ENCODE measurements at places on chromosomes 7 and 10. TPM values are rescaled to one million over a fixed set of nuclear protein-coding genes. Genes with fewer than 3 reads are reported as not detected.

GRCh38 chr7:96982586-96982985 lies 22.8 kb upstream of the DLX6 start:
- no peak for DNase-seq

Gene GBX1
- total RNA-seq = not detected

Gene INA
- 4.4 TPM for total RNA-seq

Gene IFIT1
- 33.5 TPM for total RNA-seq

DNA sequence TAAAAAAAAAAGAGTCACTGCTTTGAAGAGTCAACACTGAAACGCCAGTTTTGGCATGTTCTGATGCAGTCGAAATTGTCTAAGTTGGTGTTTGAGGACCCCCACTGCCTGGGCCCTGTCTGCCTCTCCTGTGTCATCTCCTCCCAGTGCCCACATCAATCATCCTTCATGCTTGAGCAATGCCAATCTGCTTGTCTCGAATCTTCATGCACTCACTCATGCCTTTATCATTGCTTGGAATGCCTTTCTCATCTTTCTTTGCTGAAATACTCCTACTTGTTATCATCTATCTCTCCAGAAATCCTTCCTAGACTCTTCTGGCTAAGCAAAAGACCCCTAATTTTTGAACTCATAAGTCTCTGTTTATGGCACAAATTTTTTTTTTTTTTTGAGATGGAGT lies 42.1 kb upstream of the PLPP4 start:
- no peak for DNase-seq

Gene CPA4
- not detected for total RNA-seq

Gene STAMBPL1
- 29.6 TPM for total RNA-seq

Gene SNX13
- 43.8 TPM for total RNA-seq

- DNase-seq = no peak
These were observed 25.7 kb downstream of the PRKAG2 start for GRCh38 chr7:151851145-151851751.

Gene ZPBP
- total RNA-seq = not detected

Gene GRID1
- 4.7 TPM for total RNA-seq

GRCh38 chr7:41536122-41536872 lies 166.6 kb downstream of the INHBA start:
- no peak for DNase-seq

- peak; percentile 59 for DNase-seq
These were observed 6.7 kb downstream of the TCF7L2 start for GRCh38 chr10:112956631-112957350.

DNA sequence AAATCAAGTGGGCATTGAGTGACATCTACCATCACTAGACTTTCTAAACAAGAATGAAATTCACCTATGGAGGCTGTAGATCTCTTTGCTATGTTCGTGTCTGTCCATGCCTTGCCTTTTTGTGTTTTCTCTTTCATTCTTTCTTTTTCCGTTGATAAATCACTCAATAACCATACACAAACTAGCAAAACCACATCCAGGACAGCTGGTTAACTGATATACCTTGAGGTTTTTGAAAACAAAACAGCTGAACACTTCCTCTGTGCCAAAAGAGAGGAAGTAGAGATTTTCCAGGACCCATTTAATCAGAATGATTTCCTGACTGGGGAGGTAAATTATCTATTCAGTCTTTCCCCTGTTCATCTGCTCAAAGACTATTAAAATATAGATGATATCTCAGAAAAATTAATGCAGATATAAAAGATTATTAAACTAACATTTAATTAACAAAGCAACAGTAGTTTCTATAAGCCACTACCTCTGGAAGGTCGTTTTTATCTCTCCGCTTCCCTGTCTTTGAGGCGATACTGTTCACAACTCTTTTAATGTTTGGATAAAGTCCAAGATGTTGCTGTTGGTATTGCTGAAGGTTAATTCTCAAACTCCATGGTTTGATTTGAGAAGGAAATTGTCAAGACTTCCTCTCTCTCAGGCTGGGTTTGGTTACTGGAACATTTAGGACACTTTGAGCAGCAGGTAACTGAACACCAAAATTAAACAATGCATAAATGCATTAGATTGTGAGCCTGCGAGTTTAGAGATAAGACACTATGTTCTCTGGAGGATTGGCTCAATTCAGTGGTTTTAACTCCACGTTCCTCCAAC lies 24.4 kb upstream of the C10orf67 start:
- DNase-seq = no peak

Gene LEP
- not detected for total RNA-seq

DNA sequence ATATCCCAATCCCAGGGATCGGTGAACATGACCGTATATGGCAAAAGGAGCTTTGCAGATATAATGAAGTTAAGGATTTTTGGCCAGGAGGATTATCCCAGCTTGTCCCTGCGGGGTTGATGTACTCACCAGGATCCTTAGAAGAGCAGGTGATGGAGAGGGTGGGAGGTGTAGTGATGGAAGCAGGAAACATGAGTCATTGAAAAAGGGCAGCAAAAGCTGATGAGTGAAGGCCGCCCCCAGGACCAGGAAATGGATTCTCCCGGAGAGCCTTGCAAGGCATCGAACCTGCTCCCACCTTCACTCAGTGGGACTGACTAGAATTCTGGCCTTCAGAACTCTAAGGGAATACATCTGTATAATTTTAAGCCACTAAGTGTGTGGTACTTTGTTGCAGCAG lies 5.2 kb upstream of the NUPR2 start:
- DNase-seq = no peak

GRCh38 chr10:43233601-43234430 lies 33.0 kb downstream of the RASGEF1A start:
- DNase-seq = peak; percentile 24

DNA sequence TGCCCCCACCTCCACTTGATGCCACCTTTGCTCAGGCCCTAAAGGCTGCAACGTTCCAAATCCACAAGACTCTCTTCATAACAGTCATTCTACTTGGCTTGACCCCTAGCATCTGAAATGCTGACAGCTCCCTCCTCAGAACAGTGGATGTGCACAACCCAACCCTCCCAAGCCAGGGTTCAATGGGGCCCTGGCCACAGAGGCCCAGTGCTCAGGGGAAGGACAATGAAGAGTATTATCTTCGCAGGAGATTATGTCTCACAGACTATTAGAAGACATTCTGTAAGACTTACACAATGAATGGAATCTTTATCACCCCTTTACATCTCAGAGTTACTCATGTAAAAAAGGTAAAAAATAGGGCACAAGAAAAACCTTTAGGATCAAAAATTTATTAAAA lies 20.4 kb downstream of the ERCC6 start:
- DNase-seq = no peak

Gene CLCN1
- total RNA-seq = not detected

- no peak for DNase-seq
These were observed 141.2 kb upstream of the ZNF716 start for GRCh38 chr7:57308631-57309408.

Gene TPK1
- total RNA-seq = 7.2 TPM

DNA sequence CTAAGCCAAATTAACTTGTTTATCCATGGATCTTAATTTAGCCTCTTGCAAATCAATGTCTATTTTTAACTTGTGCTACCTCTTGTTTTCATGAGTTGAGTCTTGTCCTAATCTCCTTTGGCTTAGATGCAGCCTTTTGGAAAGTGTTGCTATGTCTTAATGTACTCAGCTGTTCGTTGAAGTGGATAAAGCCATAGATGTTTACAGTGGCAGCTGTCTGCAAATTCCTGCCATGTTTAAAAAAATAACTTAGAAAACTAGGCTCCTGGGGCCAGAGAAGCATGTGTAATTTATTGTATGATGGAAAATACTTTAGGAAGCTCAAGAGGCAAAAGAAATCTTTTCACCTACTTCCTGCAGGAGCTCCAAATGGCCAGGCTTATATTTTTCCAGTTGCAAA lies 253.1 kb upstream of the RHOBTB1 start:
- DNase-seq = no peak

GRCh38 chr10:7354330-7355047 lies 56.3 kb downstream of the SFMBT2 start:
- DNase-seq = no peak

- no peak for DNase-seq
These were observed 853.5 kb downstream of the KCNMA1 start for GRCh38 chr10:76784076-76784475.

- no peak for DNase-seq
These were observed 83.0 kb downstream of the PARD3 start for GRCh38 chr10:34731885-34732701.

DNA sequence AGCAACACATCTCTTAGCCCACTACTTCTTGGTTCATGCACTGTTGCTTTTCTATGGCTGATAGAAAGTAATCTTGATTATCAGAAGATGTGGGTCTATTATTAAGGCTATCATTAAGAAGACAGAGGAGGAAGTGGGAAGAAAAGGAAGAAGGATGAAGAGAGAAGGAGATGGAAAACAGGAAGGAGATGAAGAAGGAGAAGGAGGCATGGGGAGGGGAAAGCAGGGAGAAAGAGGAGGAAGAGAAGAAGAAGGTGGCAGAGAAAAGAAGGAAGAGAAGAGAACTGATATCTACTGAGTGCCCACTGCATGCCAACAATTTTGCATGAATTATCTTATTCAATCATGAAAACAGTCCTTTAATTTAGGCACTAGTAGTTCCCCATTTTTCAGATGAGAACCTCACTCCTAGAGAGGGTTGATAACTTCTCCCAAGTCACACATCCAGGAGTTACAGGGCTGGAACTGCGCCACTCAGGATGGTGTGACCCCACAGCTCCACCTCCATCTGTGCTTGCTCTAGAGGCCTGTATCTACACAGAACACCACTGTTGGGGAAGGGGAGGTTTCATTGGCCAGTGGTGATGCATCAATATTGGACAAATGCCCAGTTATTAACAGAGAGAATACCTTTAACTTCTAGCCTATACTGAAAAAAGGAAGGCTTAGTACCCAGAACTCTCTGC lies 147.4 kb downstream of the CXCL12 start:
- no peak for DNase-seq

Gene THSD7A
- total RNA-seq = 5.0 TPM

DNA sequence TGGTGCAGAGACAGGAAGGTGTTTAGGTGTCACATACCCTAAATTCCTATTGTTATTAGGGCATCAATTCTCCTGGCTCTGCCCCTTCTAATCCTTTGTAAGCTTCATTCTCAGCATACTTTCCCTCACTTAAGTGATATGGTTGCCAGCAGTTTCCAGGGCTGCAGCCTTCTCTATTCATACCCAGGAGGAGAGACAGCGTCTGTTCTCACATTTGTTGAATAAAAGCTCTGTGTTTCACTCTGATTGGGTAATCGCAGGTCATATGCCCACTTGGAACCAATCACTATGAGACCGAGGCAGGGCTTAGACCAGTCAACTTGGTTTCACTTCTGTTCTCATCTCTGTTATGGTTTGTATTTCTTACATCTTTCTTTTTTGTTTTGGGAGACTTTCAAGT lies 109.6 kb upstream of the MTPN start:
- DNase-seq = peak; percentile 74

Gene BEND7
- total RNA-seq = 11.8 TPM

DNA sequence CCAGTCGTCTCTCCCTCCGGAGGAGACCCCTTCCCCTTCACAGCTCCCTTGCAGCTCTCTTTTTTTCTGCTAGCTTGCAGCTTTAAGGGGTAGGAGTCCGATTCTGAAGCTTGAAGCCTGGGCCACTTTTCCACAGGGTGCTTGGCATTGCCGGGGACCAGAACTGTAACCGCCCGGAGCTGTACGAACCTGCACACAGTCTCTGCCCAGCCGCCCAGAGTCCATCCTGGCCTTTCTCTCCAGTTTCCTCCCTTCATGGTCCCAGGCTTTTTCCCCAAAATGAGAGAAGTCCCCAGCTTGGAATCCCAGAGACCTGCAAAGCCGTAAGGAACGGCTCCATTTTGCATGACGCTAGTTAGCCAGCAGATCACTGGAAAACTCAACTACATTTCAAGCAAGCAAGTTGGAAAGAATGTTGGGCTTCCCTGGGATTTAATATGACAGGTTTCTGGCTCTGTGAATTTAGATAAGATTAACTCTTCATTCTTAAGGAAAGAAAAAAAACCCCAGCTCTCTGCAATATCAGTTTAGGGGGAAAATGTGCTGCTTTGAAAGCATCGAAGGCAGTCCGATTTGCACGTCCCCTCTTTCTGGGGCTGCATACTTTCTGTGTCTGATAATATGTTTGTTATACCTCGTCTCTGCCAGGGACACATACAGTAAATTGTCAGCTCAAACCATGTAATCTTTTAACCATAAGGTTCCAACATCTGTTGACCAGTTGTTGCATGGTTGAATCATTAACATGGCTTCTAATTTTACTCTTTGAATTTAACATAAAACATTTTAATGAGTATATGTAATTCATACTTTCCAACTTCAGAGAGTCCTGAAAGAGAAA lies 190.0 kb upstream of the LYZL2 start:
- peak; percentile 65 for DNase-seq

Gene GAD2
- total RNA-seq = not detected

DNA sequence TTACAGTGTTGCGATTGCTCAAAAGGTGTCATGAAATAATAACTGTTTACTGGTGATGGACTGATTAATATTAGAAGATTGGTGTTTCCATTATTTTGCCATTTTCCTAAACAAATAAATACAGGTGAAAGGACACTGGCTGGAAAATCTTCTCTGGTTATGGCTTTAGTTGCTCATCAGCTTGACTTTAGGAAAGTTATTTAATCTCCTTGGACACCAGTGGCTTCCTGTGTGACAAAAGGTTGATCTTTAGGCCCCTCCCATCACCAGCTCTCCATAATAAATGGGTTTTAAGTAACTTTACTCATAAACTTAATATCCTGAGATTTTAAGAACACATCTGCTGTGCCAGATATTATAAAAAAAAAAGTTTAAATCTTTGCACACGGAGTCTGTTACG lies 737 bp downstream of the CABCOCO1 start:
- DNase-seq = no peak

GRCh38 chr7:75718390-75719031 lies 20.2 kb downstream of the HIP1 start:
- DNase-seq = peak; percentile 33

DNA sequence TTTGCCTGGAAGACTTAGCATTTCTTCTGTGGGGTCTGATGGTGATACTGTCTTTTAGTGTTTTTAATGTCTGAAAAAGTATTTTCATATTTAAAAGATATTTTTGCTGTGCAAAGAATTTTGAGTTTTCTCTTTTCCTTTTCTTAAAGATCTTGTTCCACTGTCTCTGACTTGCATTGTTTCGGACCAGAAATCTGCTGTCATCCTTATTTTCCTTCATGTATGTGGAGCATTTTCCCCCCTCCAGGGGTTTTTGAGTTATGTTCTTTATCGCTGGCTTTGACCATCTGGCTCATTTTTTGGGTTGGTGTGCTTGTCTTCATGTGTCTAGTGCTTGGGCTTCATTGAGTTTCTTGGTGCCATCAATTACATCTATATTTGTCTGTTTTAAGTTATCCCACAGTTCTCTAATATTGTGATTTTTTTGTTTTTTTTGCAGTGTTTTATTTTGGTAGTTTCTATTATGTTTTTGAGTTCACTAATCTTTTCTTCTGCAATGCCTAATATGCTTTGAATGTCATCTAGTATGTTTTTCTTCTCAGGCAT lies 119.9 kb downstream of the MGMT start:
- no peak for DNase-seq

Gene GSTO1
- total RNA-seq = 119 TPM

Gene NPTX2
- total RNA-seq = 13.8 TPM

GRCh38 chr7:104686286-104686685 lies 327.7 kb upstream of the KMT2E start:
- DNase-seq = no peak

DNA sequence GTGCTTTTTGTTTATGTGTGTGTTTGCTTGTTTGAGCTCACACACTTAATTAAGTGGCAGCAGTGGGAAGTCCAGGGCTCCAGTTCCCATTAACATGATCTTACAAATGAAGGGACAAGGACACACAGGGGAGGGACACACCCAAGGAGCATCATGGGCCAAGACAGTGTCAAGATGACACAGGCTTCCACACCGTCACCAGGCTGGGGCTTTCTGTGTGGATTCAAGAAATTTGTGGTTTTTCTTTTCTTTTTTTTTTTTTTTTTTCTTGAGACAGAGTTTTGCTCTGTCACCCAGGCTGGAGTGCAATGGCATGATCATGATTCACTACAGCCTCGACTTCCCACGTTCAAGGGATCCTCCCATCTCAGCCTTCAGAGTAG lies 173.6 kb downstream of the KIAA1217 start:
- DNase-seq = no peak

Data from sigmoid colon (tissue), 7 donors.